ENCODE measurements at places on chromosomes 16 and 17. TPM values are rescaled to one million over a fixed set of nuclear protein-coding genes. Genes with fewer than 3 reads are reported as not detected.

The ADAM11 gene
- 0.69 TPM for total RNA-seq

The ARL6IP1 gene
- 205 TPM for total RNA-seq

The ACOX1 gene
- 71.0 TPM for total RNA-seq

The EPOP gene
- 0.89 TPM for total RNA-seq

The HSDL1 gene
- total RNA-seq: 28.2 TPM

The SYCE1L gene
- total RNA-seq: not detected

The RSKR gene
- total RNA-seq: 13.2 TPM

The ITGA3 gene
- 114 TPM for total RNA-seq

The STAC2 gene
- total RNA-seq: not detected

The GAST gene
- total RNA-seq: not detected

The NHLRC4 gene
- 1.5 TPM for total RNA-seq

The KRTAP2-2 gene
- total RNA-seq: not detected

The LONP2 gene
- total RNA-seq: 63.0 TPM

The ABCA6 gene
- total RNA-seq: 4.5 TPM

The FOXC2 gene
- 4.4 TPM for total RNA-seq

The ARL5C gene
- not detected for total RNA-seq

The CX3CL1 gene
- under 0.01 TPM for total RNA-seq

The SLC35G6 gene
- not detected for total RNA-seq

The ZNF385C gene
- not detected for total RNA-seq

The CORO1A gene
- 0.59 TPM for total RNA-seq

The CCL7 gene
- 4.8 TPM for total RNA-seq

The NXN gene
- total RNA-seq: 55.8 TPM

The C16orf86 gene
- total RNA-seq: 2.2 TPM

The SDR42E2 gene
- total RNA-seq: not detected

The ATP1B2 gene
- not detected for total RNA-seq

The NACA2 gene
- total RNA-seq: not detected

The HSD11B2 gene
- 0.59 TPM for total RNA-seq

The NOL3 gene
- 22.9 TPM for total RNA-seq

The ZNF423 gene
- under 0.01 TPM for total RNA-seq

The ZDHHC1 gene
- total RNA-seq: 6.4 TPM

The KRT25 gene
- total RNA-seq: not detected

The GSG1L gene
- not detected for total RNA-seq

The MYCBPAP gene
- total RNA-seq: 0.59 TPM

The VASN gene
- total RNA-seq: 97.5 TPM

The TBC1D26 gene
- 0.18 TPM for total RNA-seq

The SLC43A2 gene
- 6.2 TPM for total RNA-seq

The MYH8 gene
- total RNA-seq: 0.09 TPM

The C1QTNF8 gene
- not detected for total RNA-seq

The TEKT1 gene
- total RNA-seq: not detected

The KRT15 gene
- total RNA-seq: 1.8 TPM

The KRT33B gene
- total RNA-seq: 0.30 TPM

The CHP2 gene
- total RNA-seq: not detected

The CD7 gene
- not detected for total RNA-seq

The SGCA gene
- total RNA-seq: 2.1 TPM

The ACSM5 gene
- total RNA-seq: not detected

The BTBD17 gene
- not detected for total RNA-seq

The TMEM94 gene
- 39.2 TPM for total RNA-seq

The EARS2 gene
- total RNA-seq: 61.9 TPM

The KCTD19 gene
- total RNA-seq: not detected

The TEX19 gene
- not detected for total RNA-seq

The POLR3E gene
- 57.9 TPM for total RNA-seq

The KRT9 gene
- not detected for total RNA-seq

The IRF8 gene
- total RNA-seq: not detected

The KIF18B gene
- 3.2 TPM for total RNA-seq

The TMC8 gene
- total RNA-seq: not detected

The LGALS9B gene
- not detected for total RNA-seq

The CETP gene
- total RNA-seq: not detected
